ENCODE measurements at places on chromosomes 16 and 17.
A peak's percentile ranks its signal among the peaks of the same experiment; 100 is the strongest.

DNA sequence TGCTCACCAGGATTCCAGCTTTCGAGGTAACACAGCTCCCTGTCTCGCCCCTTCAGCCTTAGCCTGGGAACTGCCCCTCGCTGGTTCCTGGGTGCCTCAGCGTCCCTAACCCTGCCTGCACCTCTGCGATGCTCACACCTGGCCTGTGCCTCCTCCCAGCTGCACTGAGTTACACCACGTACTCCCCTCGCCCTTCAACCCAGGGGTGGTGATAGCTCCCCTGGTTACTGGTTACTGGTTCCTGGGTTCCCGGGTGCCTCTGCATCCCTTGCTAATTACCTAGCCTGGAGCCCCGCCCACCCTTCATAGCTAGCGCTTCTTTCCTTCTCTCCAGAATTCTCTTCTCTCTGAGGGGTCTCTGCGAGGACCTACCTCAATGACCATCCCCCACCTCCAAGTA lies 65.3 kb upstream of the PLCG2 start:
- DNase-seq: no peak

DNA sequence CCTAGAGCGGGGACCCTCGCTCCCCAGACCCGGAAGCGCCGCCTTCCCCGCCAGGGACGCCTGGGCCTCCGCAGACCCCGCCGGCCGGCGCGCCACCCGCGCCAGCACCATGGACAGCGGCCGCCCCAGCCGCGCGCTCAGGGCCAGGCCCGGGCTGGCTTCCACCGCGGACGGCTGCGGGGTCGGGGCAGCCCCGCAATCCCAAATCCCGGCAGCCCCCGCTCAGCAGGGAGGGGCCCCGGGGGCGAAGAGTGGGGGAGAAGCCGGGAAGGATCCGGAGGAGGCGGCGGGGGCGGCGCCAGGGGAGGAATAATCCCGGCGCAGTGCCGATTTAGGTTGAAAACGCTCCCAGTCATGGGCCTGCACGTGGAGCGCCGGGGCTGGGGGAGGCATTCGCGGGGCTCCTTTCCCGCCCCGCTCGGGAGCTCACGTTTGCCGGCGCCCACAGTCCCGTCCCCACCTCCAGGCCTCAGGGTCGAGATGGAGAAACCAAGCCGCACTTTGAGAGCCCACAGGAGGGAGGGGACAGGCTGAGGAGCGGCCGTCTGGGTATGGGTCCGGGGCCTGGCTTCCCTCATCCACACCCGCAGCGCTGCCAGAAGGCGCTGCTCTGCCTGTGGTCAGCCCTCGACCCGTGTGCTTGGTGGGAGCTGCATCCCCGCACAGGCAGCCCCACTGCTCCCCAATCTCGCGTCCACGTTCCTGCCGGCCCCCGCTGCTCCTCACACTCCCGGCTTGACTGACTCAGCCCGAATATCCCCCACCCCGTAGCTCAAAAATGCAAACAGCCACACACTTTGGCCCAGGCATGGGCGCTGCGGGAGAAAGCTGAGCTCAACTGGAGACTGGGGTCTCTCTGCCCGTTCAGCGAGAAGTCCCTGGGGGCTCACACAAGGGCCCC lies 4.7 kb downstream of the FBXL16 start:
- peak; percentile 75 for DNase-seq

GRCh38 chr16:50534556-50534955 lies 13.6 kb upstream of the NKD1 start:
- DNase-seq: no peak

DNA sequence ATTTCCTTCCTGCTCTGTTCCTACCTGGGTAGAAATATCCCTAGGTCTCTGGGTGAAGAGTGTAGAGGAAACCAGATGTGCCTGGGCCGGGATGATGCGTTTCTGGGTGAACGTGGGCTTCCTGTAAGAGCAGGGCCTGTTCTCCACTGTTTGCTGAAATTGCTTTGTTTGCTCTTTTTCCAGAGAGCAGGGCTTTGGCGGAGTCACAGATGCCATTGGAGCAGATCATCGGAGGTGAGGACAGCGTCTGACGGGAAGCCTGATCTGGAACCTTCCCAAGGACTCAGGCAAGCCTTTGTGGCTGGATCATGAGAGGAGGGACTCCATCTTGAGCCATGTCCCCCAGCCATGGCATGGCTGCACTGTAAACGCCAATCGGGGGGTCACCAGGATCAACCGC lies 15.4 kb downstream of the DHODH start:
- DNase-seq: no peak

GRCh38 chr17:76578376-76578775 lies 7.3 kb downstream of the ST6GALNAC2 start:
- no peak for DNase-seq

DNA sequence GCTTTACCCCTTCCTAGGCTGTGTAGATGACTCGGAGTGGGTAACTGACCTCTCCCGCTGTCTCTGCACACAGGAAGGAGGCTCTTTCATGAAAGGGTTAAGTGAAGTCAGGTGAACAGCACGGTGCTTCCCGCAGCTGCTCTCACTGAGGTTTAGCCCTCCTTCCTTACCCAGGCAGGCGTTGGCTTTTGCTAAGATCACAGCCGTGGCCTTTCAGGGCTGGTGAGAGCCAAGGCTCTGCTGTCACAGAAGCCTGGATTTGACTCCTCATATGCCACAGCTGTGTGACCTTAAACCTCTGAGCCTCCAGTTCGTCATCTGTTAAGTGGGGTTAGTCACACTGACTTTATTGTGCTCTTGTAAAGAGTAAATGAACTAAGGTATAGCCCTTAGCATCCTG lies 90.9 kb upstream of the PLCG2 start:
- no peak for DNase-seq

GRCh38 chr17:27496437-27496943 lies 40.2 kb downstream of the KSR1 start:
- DNase-seq: no peak

GRCh38 chr16:3485097-3485745 lies 10.1 kb downstream of the C16orf90 start:
- no peak for DNase-seq

- no peak for DNase-seq
These were observed 9.4 kb downstream of the TOX3 start for GRCh38 chr16:52537516-52537915.

DNA sequence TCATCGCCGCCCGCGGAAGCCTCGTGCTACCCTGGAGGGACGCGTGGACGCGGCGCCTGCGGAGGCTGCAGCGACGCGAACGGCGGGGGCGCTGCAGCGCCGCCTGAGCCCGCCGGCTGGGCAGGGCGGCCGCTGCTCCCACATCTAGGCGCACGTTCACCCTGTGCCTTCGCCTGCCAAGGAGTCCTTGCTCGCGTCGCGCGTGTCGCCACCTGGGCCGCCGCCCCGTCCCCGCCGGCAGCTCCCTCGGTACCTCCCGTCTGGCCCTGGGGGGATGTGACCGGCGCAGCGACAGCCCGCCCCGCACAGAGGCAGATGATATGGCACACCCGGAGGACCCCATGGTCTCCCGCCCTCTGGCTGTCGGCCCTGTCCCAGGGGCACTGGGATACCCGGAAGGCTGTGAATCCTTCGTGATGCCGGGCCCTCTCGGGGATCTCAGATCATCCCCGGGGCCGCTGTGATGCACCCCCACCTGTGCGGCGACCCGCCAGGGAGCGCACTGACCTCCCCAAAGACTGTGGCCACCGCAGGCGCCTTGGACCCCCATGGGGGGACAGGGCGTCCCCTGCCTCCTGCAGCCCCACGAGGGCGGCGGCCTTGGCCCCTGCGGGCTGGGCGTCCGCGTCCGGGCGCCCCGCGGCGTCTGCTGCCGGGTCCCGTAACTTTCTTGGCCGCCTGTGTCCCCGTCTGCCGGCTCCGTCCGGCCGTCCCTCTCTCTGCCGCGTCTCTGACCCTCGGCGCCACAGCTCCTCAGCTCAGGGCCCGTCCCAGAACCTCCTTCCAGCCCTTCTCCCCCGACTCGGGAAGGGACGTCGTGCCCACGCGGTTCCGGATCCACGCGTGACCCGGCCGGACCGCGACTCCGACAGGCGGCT lies 689 bp upstream of the TBC1D24 start:
- no peak for DNase-seq
